Colonic mucosa (tissue), 4 donors: ENCODE measurements at places on chromosomes 1 and 21.

- peak; percentile 43 for DNase-seq
Observed at GRCh38 chr1:230972855-230973271, 5.8 kb downstream of the TTC13 start.

- no peak for DNase-seq
Observed at GRCh38 chr21:14479241-14479786, 66.8 kb downstream of the SAMSN1 start.

DNA sequence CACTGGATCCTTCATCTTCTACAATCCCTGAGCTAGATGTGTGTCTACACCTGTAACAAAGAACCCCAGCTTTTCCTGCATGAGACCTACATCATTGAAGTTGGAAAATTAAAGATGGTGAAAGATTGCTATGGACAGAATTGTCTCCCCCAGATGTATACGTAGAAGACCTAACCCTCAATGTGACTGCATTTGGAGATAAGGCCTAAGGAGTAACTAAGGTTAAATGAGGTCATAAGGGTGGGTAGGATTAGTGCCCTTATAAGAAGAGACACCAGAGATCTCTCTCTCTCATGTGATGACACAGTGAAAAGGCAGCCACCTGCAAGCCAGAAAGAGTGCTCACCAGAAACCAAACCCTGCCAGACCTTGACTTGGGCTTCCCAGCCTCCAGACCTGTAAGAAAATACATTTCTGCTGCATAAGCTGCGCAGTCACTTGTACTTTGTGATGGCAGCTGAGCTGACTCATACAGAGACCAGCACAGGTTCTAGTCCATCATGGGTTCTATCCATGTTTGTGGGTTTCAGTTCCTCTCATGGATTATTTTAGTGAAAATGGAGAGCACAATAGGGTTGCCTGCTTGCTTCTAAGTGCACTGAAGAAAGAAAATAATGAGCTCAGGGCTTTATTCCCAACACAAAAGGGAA, 180.8 kb downstream of the TPR start:
- no peak for DNase-seq

DNA sequence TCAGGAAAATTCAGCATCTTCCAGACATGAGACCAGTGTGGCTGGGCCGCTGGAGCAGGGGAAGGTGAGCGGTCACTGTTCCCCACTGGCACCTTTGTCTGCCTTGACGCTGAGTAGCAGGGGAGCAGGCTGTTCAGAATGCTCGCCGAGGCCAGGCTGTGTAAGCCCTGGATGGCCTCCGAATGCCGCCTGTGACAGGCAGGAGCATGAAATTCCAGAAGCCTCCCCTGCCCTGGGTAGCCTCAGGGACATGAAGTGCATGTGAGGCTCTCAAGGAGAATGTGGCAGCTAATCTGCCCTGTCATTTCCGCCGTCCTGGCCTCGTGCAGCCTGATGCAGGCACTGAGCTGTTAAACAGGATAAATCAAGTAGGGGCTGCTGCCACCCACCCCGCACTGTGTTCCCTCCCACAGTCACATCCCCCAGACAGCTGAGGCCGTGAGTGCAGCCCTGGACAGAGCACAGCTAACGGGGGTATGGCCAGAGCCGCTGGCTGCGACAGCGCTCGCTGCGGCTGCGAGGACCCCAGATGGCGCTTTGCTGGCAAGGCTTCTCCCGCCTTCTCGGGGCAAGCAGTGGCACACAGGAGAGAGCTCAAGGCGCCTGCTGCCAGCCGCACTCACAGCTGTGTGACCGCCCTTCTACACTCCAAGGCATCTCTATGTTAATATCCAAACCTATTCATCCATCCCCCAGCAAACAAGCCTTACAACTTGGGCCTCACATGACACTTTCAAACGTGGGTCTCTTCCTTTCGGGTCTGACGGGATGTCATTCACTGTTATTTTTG, 105.0 kb upstream of the COL6A1 start:
- DNase-seq = no peak

- DNase-seq = no peak
Observed at GRCh38 chr1:228233136-228233535, 25.3 kb downstream of the OBSCN start.

GRCh38 chr1:236978740-236979139, 25.5 kb downstream of the MT1HL1 start:
- no peak for DNase-seq

DNA sequence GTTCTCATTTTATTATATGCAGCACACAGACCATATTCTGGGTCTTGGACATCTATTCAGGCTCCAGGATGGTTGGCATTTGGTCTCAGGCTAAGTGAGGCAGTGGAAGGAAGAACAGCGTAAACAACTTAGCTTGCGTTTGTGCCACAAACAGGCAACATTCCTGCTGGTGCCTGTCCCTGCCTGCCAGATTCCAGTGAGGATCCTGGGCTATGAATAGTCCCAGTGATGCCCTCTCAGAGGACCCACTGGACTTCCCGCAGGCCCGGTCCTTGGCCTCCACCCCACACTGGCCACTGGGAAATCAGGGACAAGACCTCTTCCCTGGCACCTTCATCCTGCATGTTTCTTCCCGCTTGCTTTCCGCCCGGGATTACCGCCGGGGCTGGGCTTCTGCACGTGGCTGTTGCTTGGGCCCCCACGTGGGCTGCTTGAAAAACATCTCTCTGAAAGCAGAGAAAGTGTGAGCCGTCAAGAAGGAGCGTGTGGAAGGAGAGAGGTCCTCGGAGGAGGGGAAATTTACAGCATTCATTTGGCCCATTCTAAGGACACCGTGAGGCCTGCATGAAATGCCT, 145.1 kb upstream of the WNT4 start:
- no peak for DNase-seq

DNA sequence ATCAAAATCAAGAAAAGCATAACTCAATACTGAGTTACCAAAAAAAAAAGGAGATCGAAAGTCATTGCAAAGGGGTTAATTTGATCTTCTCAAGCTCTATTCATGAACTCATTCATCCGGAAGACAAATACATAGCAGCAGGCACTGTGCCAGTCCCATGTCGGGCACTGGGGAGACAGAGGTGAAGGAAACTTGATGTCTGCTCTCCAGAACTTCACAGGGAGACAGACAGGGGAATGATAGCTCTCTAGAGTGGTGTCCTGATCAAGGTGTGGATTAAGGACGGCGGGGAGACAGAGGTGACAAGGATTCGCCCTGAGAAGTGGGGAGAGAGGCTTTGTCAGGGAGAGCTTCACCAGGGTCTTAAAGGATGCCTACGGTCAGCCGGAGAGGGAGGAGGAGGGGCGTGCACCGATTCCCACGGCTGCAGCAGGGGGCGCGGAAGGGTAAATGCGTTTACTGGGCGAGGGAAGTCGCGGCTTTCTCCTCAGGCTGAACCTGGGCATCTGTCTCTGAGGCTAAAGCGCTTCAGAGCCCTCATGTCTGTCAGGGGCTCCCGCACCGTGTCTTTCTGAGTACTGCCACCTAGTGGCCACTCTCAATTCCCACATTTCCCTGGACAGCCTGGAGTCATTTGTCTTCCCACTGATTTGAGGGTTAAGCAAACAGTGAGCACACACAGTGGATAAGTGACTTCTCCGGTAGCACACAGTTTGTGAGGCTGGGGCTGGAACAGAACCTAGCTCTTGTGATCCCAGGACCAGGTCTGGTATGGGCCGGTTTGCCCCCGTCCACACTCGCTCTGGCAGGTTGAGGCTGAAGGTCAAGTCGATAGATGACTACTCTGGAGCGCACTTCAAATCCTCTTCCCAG, 152.8 kb downstream of the TENT5C start:
- peak; percentile 82 for DNase-seq

- no peak for DNase-seq
Observed at GRCh38 chr21:46295177-46295770, 9.1 kb downstream of the YBEY start.

GRCh38 chr21:27240839-27241238, 274.0 kb upstream of the ADAMTS5 start:
- DNase-seq = no peak

- DNase-seq = peak; percentile 40
Observed at GRCh38 chr1:89085781-89086180, 20.8 kb upstream of the GBP1 start.

DNA sequence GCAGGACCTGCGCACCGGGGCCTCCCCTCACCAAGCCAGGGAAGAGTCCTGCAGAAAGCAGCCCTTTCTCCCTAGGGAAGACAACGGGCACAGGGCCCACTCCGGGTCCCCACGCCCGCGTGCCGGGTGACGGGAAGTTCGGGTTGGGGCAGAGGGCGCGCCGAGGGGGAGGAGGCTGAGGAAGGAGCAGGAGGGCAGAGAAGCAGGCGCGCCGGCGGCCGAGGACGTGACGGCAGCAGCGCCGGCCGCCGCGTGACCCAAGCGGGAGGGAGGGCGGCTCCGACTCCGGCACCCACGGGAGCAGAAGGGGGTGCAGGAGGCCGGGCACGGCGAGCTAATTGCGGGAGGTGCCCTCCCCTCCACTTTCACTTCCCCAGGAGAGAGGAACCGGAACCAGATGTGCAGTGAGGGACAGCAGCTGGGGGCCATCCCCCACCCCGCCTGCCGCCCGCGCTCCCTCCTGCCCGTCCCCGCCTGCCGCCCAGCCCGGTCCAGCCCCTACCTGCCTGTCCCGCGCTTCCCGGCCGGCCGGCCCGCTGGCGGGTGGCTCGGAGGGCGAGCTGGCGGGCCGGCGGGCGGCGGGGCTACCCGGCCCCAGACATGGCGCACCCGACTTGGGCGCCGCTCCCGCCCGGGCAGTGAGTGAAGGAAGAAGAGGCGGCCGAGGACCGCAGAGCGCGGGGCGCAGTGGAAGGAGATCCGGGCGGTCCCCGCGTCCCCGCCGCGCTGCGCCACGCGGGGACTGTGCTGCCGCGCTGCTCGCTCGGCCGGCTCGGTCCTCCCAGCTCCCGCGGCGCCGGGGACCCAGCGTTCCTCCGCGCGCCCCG, 510 bp downstream of the DENND4B start:
- peak; percentile 85 for DNase-seq

DNA sequence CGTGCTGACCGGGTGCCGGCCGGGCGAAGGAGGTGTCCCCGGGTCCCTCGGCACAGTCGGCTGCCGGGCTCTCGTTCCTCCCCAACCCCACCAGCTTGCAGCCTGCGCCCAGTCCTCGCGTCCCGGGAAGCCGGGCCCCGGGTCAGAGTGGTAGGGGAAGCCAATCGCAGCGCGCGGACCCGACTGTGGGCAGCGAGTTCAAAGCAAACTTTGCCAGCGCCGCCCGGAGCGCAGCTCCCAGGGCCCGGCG, 328 bp downstream of the MYCL start:
- DNase-seq = peak; percentile 49

- no peak for DNase-seq
Observed at GRCh38 chr1:192730198-192730597, 78.6 kb upstream of the RGS2 start.

GRCh38 chr21:20451046-20451445, 547.2 kb upstream of the NCAM2 start:
- DNase-seq = no peak

DNA sequence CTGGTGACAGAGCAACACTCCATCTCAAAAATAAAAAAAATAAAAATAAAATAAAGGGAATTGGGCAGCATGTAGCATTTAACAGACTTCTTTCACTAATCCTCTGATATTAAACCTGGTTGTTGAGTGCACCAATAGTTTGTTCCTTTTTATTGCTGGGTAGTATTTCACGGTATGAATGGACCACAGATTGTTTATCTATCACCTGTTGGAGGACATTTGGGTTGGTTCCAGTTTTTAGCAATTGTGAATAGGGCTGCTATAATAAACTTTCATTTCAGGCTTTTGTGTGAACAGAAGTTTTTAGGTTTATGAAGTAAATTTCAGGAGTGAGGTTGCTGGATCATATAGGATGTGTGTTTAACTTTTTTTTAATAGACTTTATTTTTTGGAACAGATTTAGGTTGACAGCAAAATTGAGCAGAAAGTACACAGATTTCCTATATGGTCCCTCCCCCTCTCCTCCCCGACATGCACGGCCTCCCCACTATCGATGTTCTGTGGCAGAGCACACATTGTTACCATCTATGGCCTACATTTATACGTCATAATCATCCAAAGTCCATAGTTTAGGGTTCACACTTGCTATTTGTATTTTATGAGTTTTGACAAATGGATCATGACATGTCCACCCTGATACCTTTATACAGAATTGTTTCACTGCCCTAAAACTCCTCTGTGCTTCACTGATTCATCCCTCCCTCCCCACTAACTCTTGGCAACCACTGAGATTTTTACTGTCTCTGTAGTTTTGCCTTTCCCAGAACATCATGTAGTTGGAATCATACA, 66.1 kb upstream of the TMPRSS2 start:
- peak; percentile 61 for DNase-seq

DNA sequence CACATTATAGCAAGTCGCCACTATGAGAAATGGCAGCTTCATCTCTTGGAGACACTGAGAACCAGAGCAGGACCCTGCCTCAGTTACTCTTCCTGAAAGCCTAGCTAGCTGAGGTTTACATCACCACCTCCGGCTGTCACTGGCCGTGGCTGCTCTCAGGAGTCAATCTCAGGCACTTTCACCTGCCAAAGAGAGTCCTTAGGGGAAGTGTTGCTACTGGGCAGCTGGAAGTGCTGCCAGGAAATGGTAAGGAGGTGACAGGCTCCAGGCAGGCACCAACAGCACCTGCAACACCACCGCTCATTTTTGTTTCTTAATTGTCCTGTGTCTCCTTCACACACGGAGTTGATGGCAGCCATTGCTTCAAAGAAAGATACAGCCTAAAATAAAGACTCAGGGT, 92.5 kb downstream of the DSCAM start:
- no peak for DNase-seq

DNA sequence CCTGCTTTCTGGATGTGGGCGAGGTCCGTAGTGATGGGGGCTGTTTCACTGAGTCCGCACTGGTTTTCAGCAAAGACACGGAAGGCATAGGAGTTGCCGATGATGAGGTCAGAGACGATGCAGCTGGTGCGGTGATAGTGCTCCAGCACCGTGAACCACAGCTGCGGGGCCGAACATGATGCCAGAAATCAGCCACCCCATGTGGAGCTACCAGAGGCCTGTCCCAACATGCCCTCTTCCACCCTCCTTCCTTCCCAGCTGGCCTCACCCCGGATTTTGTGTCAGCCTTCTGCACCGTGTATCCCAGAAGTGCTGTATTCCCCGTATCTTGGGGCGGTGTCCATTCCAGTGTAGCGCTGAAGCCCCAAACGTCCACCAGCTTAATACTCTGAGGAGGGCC, 10.0 kb downstream of the MYBPHL start:
- no peak for DNase-seq

GRCh38 chr1:93690921-93691789, 9.5 kb upstream of the BCAR3 start:
- DNase-seq = peak; percentile 43

DNA sequence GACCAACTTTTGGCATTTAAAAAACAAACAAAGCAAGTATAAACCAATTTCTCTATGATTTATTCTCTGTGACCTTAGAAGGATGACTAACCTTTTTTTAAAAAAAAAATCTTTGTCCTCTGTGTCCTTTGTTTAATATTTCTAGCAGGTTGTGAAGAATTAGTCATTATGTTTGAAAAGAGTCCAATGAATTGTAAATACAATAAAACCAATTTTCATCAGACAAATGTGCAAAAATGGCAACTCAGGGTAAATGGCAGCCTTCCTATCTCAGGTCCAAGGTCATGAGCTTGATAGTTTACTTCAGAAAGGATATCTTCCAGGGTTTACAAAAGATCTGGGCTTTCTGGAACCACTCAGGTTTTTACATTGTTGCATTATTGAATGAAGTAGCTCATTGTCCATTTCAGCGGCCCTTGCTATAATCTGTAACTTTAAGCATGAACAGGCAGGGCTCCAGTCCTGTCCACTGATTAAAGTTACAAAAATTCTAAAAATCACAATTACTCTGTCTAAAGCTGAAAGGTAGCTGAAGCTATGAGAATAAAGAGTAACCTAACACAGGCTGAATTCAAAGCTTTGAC, 11.7 kb upstream of the MAP3K21 start:
- no peak for DNase-seq

- DNase-seq = no peak
Observed at GRCh38 chr1:200974711-200975110, 48.8 kb downstream of the KIF21B start.
